ENCODE measurements at places on chromosomes 5 and 9.
A peak's percentile ranks its signal among the peaks of the same experiment; 100 is the strongest.

- DNase-seq = no peak
Observed at GRCh38 chr9:137293094-137293481, 9.0 kb downstream of the NRARP start.

GRCh38 chr5:140647042-140647419 is 399 bp downstream of the NDUFA2 start:
- no peak for DNase-seq

GRCh38 chr5:179195561-179196404 is 135.6 kb downstream of the ZNF354C start:
- no peak for DNase-seq

DNA sequence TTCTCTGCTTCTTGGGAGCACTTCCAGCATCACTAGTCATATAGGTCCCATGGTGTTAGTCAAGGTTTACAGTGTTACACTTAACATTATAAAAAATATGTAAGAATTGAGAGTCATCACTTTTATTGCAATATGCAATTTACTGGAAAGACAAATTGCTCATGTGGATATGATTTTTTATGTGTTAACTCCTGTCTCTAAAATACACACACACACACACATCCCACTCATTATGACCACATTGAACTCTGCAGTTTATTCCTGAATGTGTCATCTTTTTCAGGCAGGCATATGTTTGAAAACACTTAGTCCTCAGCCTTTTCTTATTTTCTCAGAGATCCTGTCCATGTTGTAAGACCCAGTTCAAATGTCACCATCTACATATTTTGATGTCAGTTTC is 148.5 kb upstream of the MRPS30 start:
- no peak for DNase-seq

- no peak for DNase-seq
Observed at GRCh38 chr5:14237317-14238086, 94.4 kb downstream of the TRIO start.

DNA sequence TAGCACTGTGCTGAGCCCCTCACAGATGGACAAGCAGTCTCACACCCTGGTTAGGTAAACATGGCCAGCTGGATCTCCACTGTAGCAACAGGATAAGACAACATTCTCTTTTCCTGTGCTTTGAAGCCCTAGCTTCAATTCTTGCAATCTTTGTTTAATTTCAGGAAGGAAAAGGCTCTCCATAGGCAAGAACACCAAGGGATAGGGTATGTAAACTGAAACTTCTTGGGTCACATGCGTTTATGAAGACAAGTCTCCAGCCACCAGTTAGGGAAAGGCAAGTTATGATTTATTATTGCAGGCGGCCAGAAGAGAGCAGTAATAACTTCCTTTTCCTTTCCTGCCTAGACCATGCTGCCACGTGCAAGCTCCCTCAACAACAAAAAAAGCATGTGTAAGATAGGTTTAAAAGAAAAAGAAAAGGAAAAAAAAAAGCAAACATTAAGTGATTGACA is 50.1 kb upstream of the POU5F2 start:
- no peak for DNase-seq

DNA sequence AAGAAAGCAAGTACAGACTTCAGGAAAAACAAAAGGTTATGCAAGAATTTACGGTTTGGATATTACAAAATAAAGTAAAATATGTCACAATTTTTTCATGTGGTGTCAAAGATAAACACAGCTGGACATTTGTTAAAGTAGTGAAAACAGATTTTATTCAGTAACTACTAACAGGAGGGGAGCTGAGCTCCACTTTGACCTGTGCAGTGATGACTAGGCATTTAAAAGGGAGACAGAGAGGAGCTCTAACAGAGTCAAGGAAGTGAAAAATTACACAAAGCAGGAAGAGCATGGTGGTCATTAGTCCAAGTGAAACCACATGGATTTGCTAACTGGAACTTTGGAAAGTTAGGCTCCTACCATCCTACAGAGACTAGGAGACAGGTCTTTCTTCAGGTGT is 263.6 kb upstream of the PCSK5 start:
- DNase-seq = no peak

- no peak for DNase-seq
Observed at GRCh38 chr5:18882154-18882553, 1105.8 kb downstream of the CDH18 start.

DNA sequence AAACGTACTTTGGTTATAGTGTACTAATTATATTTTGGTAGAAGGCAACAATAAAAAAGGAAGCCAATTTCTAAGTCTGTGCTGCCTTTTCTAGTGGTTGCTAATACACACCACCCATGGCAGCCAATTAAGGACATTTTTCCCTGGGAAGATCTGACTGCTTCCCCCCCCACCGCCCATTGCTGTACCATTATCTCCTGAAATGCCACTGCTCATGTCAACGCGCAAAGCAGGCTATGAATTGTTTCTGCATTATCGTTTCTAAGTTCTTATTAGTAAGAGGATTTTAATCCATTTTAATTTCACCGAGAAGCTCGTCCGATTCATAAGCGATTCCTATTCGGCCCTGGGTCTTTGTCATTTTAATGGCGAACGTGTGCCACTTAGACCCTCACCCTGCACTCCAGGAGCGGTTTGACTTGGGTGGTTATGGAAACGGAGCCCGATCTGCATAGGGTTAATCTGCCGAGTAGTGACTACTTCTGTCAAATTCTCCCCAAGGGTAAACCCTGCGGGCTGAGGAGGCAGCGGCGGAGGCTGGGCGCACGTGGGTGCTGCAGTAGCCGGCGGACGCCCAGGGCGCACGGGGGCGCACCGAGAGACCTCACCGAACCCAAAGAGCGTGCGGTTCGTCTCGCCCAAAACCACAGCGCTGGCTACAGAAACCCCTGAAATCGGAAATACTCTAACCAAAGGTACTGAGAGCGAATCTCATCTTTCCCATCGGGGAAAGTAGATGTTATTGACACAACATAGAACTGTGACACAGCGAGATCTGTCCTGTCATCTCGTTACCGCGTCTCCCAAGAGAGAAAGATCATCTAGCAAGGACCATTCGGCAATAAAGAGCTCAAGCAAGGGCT is 55.8 kb upstream of the SHC3 start:
- DNase-seq = no peak

GRCh38 chr9:91690540-91691249 is 259.3 kb downstream of the ROR2 start:
- no peak for DNase-seq

DNA sequence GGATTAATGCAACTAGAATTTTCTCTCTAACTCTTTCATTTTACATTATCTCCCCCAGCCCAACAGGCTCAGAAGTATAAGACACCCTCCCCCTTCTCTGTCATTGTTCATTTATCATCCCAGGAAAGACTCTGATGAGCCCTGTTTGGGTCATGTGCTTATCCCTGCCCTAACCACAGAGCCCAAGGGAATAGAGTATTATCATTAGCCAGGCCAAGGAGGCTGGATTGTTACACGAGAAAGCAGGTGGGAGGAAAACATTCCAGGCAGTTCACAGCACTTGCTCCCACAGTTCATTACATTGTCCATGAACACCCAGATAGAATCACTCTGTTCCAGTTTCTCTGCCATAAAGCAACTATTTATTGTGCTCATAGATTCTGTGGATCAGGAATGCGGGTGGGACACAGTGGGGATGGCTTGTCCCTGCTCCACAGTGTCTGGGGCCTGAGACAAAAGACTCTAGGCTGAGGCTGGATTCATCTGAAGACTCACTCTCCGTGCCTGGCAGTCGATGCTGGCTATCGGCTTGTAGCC is 59.5 kb upstream of the TMEM215 start:
- no peak for DNase-seq

GRCh38 chr5:158236511-158237335 is 377.8 kb upstream of the CLINT1 start:
- DNase-seq = no peak

DNA sequence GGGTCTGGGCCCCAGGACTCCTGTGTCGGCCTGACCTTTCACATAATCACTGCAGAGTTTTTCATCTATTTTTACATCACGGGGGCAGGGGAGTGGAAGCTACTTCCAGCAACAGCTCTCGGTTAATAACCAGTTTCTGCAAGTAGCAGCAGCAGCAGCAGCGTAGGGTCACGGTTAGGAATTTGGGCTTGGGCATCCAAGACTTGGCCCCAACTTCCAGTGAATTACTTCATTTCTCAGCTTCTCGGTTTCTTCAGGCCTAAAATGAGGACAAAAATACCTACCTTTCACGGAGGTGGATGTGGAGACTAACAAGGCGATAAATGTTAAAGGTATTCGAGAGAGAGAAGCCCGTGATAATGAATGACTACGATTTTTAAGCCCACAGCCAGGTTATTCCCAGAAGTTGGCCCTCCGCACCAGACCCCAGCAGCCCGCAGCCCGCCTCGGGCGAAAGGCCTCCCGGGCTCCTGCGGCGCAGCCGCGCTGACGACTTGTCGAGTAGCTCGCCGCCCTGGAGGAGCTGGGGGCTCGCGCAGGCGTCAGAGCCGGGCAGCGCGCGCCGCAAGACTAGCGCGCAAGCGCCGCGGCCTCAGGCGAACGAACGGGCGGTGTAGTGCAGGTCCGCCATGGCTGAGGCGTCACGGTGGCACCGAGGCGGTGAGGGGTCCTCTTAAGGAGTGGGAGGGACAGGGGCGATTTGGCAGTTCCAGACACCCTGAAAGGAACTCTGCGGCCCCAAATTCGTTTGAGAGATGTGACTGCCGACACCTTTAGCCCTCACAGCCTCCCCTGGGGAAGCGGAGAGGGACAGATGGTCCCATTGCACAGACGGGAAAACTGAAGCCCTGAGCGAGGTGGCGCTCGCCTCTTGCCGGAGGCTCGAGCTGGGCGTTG is at the start of gene PKD2L2:
Gene PKD2L2, plus strand, starts transcription at position 595 of the 897 bp plus-strand sequence. Its CDS starts 35 bp downstream, at position 630.
- DNase-seq = peak; percentile 21

DNA sequence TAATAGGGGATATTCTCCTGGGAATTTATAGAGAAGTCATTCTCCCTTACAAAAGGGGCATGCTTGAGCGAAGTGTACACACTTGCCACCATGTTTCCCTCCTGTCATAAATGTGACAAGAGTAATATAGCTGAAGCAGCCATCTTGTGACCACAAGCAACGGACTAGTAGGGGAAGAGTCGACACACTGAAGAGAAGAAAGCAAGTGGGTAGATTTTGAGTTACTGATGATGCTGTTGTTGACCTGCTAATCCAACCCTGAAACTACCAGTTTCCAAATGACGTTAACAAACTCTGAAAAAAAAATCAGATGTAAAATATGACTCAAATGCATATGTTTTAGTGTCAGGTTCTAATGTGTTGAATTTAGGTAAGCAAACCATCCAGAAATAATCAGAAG is 350.4 kb downstream of the CDH10 start:
- no peak for DNase-seq

DNA sequence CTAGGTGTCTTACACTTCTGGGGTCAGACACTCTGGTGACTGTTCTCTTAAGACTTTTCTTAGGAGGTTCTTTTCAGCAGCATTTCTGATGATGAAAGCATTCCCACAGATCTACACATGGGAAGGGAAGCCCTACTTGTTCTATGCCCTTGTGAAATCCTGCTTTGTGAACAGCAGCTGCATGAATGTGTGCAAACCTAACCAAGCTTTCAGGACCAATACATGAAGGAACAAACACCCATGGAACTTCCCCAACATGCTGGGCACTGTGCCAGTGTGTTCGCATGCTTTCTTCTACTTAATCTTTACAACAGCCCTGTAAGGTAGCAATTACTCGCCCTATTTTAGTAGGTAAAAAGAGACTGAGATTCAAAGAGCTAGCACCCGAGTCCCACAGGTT is 439.9 kb upstream of the KLF4 start:
- DNase-seq = no peak

DNA sequence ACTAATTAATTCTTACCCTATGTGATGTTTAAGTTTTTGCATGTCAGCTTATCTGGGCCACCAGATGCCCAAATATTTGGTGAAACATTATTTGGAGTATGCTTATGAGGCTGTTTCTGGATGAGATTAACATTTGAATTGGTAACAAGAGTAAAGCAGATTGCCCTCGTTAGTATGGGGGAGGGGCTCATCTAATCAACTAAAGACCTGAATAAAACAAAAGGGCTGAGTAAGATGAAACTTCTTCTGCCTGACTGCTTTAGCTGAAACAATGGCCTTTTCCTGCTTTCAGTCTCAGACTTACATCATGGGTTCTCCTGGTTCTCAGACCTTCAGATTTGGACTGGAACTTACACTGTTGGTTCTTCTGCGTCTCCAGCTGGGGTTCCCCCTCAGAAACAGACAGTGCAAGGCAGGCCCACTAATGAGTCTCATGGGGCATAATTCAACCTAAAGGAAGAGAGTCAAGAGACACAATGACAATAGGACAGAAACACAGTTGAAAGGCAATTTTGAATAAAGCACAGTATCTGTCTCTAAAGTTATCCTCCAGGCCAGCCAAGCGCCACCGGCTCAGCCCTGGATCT is 288.4 kb downstream of the CAAP1 start:
- DNase-seq = no peak

DNA sequence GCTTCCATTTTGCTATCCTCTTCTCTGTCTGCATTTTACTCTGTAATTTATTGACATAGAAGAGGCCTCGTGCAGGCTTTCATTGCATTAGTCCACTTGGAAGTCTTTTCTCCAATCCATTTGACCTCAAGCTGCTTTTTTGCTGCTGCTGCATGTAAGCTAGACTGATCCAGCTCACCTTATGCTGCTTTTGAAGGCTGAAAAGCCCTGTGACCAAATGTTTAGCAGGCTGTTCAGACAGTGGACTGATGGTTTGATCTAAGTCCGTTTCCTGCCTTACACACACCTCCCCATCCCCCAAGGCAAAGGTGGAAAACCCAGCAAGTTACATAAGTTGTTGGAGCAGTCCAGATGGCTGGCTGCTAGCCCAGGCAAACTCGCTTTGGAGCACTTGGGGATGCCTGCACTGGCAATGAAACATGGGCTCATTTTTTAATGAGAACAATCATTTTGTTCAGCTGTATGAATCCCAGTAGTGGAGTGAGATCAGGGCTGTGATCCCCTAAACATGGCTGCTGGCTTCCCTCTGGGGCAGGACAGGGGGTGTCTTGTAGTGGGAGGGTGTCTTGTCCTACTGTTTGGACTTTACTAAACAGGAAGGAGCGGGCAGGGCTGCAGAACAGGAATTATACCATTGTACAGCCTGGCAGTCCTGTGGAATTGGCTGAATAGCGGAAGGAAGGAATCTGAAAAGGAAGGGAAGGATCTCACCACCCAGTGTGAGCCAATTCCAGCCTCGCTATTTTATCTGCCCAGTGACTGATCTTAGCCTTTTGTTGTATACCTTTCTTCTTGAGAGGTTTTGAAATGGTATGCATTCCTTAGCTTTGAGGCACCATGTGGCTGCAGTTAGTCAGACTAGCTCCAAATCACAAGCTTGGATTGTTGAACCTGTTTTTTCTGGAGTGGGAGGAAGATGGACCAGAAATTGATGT is 212.0 kb downstream of the ARHGAP26 start:
- DNase-seq = no peak

GRCh38 chr5:34519489-34520220 is 136.5 kb upstream of the RAI14 start:
- DNase-seq = no peak

DNA sequence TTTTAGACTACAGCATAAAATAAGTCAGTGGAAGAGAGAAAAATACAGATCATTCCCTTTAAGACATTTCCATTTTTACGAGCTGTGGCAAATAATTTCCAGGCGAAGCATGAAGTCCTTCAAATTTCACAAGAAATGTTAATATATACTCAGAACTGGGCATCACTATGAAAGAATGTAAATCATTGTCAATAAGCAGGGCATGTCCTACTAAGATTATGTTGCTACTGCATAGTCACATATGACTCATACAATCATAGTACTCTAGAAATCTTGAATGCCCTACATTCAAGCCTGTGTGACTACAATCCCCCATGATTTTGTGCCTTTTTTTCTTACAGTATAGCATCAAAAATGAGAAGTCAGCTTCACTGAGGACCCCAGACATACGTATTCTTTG is 485.2 kb upstream of the FTMT start:
- DNase-seq = peak; percentile 4

GRCh38 chr5:35416217-35416988 is 186.1 kb upstream of the PRLR start:
- DNase-seq = no peak

GRCh38 chr5:82046276-82046647 is 74.4 kb downstream of the ATG10 start:
- DNase-seq = no peak
